T-helper 2 cell (primary cell): ENCODE measurements at places on chromosomes 16 and 17.

- DNase-seq = no peak
Measured at GRCh38 chr17:29514792-29515191, 52.0 kb downstream of the ABHD15 start.

DNA sequence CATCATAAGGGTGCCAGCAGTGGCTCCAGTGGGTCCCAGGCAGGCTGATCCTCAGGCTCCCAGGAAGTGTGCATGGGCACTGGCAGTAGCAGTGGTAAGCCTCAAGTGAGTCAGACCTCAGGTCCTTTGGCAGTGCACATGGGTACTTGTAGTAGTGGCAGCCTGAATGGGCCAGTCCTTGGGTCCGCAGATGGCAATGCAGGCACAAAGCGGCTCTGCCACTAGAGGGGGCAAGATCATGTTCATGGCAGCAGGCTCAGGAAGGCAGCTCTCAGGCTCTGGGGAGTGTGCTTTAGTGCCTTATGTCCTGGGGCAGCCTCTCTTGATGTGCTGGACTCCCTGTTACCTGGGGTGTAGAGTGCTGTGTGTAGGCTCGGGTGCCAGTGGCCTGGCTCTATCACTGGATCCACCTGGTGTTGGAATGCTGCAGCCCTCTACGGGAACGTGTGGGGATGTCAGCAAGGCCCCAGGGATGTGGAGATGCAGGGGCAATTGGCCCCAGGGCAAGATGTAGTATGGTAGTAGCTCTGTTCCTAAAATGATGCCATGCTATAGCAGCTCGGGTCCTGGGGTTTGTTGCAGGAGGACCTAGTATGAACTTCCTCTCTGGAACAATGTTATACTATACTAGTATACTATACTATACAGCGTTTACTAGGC, 11.0 kb downstream of the ACSM3 start:
- DNase-seq = peak; percentile 77

DNA sequence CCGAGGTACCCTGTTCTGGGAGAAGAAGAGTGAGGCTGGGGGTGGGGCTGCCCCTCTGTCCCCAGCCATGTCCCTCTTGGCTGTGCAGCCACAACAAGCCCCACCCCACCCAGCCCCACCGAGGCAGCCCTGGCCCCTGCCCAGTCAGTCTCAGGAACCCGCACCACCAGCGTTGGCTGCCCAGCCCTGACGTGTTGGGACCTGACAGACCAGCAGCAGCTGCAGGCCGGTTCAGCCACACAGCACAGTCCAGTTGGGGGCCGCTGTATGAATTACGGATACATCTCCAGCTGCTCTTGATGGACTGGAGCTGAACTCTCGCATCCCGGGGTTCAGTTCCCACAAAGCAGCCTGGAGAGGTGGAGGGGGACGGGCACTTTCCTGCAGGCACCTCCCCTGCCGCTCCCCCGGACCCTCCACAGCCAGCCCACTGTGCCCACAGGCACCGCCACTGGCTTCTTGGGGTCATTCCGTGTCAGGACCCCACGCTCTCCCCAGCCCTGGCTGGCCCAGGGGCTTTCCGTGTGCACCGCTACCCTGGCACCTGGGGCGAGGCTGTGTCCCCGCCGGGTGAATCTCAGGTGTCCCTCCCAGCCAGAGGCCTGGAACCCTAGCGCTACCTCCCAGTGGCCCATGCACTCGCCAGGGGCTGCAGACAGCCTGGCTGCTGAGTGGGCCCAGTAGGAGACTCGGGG, 7.1 kb downstream of the CDH15 start:
- no peak for DNase-seq

- no peak for DNase-seq
Measured at GRCh38 chr17:19868079-19868395, 301 bp upstream of the ULK2 start.

DNA sequence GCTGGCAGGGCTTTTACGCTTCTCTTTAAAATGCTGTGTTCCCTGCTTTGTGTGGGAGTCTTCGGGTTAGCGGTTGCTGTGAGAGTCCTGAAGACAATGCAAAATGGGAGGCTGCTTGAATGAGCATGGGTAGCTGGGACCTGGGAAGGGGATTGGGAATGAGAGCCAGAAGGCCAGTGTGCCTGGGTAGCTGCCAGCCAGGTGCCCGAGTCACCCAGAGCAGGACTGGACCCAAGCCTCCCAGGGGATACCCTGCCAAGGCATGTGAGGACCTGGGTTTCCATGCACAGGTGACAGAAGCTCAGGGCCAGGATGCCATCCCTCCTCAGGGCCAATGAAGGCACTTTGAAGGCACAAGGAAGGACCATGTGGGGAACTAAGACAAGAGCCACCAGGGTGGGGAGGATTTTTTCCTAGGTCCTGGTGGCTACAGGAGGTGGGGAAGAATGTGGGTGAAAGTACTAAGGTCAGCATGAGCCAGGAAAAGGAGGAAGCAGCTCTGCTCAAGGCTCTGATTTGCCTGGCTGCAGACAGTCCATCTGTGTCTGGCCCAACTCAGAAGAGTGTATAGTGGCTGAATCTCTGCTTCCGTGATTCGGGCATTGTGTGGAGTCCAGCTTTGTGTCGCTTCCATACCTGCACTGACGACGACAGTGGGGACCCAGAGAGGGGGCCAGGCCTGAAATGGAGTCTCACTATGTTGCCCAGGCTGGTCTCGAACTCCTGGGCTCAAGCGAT, 20.5 kb downstream of the TMEM94 start:
- DNase-seq = no peak

GRCh38 chr17:42230225-42230624, 35.9 kb upstream of the GHDC start:
- peak; percentile 86 for DNase-seq

GRCh38 chr16:57530522-57531252, 5.7 kb downstream of the CCDC102A start:
- no peak for DNase-seq

GRCh38 chr17:82315703-82316358, 1.6 kb downstream of the CD7 start:
- peak; percentile 41 for DNase-seq

GRCh38 chr17:17236295-17237025, 508 bp downstream of the FLCN start:
- DNase-seq = no peak

- peak; percentile 28 for DNase-seq
Measured at GRCh38 chr16:85556456-85557082, 56.6 kb upstream of the GSE1 start.

GRCh38 chr16:59385491-59385890, 651.4 kb upstream of the GOT2 start:
- no peak for DNase-seq

- no peak for DNase-seq
Measured at GRCh38 chr16:77599793-77600415, 122.4 kb upstream of the NUDT7 start.

GRCh38 chr16:66964049-66964448, 3.0 kb downstream of the CES3 start:
- no peak for DNase-seq

DNA sequence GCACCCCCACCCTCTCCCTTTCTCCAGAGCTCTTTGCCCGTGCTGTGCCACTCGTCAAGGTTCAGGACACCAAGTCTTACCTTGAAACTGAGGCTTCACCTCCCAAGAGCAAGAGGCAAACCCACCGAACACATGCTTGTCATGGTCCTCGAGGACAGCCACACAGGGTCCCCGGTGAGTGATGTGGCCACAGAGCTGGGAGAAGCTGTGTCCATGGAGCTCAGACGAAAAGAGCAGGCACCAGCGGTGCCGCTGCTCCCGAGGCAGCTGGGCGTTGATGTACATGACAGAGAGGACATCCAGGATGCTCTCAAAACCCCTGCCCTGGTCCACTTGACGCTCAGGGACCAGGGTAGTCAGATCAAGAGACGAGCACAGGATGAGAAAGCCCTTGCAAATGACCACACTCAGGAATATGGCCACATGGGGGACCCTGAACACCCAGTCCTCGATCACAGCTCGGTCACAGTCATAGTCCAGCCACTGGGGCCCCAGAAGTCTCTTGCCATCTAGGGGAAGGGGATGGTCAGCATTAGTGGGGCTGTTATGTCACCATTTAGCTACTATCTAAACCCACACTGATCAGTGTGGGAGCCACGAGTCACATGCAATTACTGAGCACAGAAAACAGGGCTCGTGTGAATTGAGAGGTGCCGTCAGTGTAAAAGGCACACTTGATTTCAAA, 17.8 kb downstream of the MEAK7 start:
- no peak for DNase-seq

GRCh38 chr17:1183171-1183873, 3.5 kb upstream of the ABR start:
- no peak for DNase-seq

- no peak for DNase-seq
Measured at GRCh38 chr17:76953946-76954345, 85.7 kb downstream of the MGAT5B start.

DNA sequence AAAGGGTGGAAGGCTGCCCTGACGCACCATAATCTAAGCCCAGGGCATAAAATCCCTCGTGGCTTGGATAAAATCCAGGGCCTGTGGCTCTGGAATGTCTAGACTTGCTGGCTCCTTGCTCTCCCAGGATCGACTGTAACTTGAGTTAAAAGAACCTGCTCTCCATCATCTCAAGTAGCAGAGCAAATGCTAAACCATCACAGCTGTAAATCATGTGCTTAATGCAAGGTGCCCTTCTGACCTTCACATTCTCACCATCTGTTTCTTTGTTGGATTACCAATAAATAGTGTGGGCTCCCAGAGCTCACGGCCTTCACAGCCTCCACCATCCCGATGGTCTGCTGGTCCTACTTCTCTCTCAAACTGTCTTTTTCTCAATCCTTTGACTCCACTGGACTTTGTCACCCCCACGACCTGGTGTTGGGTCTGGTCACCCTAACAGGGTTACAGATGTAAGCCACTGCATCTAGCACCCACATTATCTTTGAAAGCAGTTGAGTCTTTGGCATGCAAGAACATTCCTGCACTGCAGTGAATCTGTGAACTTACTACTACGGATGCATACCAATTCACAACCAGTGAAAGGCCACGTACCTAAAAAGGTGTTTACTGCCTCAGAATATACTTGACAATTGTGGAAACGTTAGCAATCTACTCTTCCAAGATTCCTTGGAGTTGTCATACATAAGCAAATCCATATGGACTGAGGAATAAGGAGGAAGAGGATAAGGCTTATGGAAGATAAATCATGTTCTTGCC, 15.3 kb downstream of the RSL1D1 start:
- DNase-seq = no peak

DNA sequence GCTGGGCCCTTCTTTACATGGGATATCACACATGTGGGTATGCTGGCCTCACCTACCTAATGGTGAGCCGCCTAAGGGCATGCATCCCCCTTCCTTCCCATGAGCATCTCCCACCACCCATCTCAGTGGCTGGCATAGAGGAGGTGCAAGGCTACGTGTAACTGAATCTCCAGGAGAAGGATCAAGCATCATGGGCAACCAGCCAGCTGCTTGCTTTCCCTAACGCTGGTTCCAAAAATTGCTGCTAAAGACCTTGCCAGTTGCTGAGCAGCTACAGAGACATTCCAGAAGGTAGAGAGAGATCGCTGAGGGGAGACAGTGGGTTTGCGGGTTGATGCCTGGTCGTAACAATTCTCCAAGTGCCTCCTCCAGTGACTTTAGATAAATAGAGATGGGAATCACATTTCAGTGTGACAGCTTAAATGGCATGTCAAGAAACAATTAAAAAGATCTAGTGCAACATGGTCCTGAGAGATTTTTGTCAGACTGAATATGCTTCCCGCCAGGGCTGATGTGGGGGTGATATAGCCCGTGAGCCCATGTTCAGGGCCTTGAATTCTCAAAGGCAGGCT, 378.4 kb upstream of the CDH5 start:
- DNase-seq = no peak

GRCh38 chr17:66950325-66950724, 14.2 kb upstream of the CACNG4 start:
- no peak for DNase-seq

DNA sequence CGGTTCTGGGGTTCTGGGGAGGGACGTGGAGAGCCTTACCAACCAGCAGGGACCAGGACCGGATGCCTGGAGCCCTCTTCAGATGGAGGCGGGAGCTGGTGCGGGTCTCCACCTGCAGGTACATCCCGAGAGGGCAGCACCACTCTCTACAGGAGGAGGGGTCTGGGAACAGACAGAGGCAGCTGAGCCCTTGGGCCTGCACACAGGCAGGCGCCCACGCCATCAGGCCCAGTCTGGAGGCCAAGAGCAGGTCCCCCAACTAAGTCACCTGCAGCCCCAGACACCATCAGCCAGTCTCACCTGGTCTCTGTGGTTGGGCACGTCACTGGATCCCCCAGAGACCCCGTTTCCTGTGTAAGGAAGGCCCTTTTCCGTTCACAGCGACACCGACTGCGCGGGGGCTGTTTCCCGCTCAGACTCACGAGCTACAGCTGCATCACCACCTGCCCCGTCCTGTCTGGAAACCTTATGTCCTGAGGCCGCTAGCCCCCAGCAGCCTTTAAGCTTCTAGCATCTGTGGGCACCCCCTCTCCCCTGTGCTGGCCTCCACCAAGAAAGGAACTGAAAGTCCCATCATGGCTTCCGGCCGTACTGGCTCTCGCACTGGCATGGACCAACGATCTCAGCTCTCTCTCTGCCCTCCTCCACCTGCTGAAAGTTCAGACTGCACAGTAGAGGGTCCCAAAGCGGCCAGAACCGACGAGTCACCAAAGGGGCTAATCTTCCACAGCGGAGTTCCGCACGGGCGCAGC, 1.2 kb downstream of the CYBC1 start:
- peak; percentile 91 for DNase-seq

DNA sequence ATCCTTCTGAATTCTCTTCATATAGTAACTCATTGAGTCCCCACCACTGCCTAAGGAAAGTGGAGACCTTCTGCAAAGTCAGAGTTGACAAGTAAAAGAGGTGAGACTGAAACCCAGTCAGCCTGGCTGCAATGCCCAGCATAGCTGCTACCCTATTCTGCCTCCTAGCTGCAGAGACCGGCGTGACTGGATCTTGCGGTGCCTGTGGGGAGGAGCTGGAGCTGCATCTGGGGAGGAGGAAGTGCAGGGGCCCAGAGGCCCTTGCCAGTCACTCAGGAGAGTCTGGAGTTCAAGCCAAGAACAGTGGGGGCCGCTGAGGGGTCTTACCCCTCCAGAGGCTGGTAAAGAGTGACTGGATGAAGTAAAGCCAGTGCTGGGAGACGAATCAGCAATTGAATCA, 35.0 kb upstream of the ZNF423 start:
- DNase-seq = no peak

GRCh38 chr16:83717814-83718213, 90.0 kb upstream of the HSBP1 start:
- no peak for DNase-seq

DNA sequence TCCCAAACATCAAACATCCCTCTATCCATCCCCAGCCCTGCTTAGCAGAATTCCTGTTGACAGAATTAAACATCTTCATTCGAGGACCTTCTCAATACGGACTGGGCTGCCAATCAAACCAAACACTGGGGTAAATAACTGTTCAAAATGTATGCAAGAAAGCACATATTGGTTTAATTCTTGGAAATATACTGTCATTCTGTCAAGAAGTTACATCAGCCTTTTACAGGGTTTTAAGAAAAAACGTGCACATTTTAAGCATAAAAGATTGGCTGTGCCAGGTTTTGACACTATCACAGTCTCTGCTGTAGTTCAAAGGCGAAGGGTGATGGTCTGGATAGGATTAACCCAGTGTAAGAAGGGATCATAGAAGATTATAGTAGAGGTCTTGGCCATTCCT, 25.1 kb upstream of the CCNF start:
- DNase-seq = no peak

- no peak for DNase-seq
Measured at GRCh38 chr16:68380676-68381362, 67.5 kb downstream of the SMPD3 start.
